ENCODE measurements at places on chromosomes 7 and 10.

DNA sequence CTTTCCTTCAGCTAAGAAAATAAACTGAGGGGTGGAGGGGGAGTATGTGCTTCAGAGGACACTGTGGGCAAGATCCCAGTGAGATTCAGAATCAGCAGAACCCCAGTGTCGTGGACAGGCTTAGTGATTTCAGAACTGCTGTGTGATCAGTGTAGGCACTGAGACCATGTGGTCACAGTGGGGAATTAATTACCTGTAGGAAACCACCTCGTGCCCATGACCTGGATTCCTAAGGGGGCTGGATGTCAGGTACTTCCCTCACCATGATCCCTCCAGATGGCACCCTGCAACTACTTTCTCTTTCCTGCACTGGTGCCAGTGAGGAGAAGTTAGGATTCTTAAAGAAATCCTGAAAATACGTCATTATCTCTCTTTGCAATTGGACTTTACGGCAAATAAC, 64.4 kb downstream of the HBP1 start:
- DNase-seq = no peak

- no peak for DNase-seq
Measured at GRCh38 chr10:95273393-95274312, 17.1 kb downstream of the PDLIM1 start.

DNA sequence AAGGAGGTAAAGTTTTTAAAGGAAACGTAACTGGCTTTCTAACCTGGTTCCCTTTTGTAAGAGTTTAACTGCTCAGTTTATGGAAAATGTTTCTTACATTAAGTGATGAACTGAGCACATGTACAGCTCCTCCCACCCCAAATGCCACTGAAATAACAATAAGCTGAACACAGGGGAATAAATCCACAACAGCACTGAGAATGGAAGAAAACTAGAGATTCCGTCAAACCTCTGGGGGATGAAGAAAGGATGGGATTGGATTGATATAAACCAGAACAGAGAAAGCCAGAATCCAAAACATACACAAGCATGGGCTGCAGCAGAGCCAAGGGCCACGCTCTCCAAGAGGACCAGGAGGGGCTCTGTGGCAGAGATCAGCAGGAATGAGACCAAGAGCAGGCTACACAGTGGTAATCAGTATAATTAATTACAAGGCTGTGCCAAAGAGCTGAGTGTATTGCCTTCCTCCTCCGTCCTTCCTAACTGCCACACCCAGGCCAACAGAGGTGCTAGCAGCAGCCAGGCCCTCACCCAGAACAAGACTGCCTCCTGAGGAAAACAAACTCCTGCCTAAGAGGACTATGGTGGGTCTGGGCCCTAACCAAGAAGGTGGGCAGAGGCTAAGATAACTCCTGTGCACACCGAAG, 73.9 kb downstream of the KIAA1549 start:
- no peak for DNase-seq

- DNase-seq = no peak
Measured at GRCh38 chr7:11290863-11291262, 317.2 kb downstream of the PHF14 start.

- no peak for DNase-seq
Measured at GRCh38 chr7:143507534-143508055, 29.9 kb downstream of the TAS2R41 start.
